ENCODE measurements at places on chromosomes 6 and 20. TPM values are rescaled to one million over a fixed set of nuclear protein-coding genes. Genes with fewer than 3 reads are reported as not detected.

DNA sequence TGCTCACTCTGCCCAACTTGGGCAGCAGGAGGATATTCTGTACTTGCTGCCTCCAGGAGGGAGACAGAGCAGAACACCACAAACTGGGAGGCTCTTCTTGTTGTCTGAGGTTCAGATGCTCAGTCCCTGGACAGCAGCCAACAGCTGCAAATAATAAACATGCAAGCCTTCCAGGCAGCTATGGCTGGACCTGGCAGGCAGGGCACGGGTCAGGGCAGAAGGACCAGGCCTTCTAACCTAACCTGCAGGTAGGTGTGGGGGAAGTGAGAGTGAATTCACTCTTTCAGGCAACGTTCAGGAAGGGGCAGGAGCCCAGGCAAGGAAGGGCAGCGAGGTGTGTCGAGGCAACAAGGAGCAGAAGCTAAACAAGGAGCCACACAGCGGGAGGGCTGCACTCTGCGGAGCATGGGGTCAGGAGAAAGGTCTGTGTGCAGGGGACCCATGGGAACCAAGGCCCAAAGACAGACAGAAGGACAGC lies 31.5 kb downstream of the NINL start:
- DNase-seq, result no peak

The ANKRD66 gene
- 0.34 TPM for total RNA-seq

GRCh38 chr20:17657079-17657825 lies 24.8 kb downstream of the RRBP1 start:
- no peak for DNase-seq

DNA sequence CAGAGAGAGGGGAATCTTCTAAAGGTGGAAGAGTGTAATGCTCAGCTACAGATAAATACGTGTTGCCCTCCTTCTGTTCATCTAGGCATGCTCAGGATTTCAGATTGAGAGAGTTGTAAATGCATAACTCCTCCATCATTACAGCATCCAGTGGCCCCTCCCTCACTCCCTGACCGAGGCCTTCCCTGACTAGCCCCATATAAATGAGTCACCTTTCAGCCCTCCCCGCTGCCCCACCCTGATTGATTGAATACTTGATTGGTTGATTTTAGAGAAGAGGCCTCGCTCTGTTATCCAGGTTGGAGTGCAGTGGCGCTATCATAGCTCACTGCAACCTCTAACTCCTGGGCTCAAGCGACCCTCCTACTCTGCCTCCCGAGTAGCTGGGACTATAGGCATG lies 193.7 kb downstream of the EYA2 start:
- no peak for DNase-seq

The PHACTR1 gene
- total RNA-seq, result 6.6 TPM

DNA sequence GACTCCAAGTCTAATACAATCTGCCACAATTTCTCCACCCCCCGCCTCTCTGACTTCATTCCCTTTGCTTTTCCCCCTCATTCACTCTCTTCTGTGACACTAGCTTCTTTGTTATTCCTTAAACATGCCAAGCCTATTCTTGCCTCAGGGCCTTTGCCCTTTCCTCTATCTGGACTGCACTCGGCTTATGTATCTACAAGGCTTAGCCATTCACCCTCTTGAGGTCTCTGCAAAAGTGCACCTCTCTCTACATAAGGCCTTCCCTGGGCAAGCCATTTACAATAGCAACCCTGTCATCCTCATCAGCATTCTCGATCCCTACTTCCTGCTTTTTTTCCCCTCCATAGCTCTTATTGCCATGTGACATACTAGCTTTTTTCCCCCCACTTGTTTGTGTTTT lies 168.9 kb downstream of the PDSS2 start:
- no peak for DNase-seq

The FRK gene
- 6.2 TPM for total RNA-seq

The IMPG1 gene
- total RNA-seq, result not detected

The BHLHE23 gene
- not detected for total RNA-seq

The ZSCAN31 gene
- 6.2 TPM for total RNA-seq

- no peak for DNase-seq
Observed at GRCh38 chr20:55614220-55614757, 391.0 kb downstream of the CBLN4 start.

DNA sequence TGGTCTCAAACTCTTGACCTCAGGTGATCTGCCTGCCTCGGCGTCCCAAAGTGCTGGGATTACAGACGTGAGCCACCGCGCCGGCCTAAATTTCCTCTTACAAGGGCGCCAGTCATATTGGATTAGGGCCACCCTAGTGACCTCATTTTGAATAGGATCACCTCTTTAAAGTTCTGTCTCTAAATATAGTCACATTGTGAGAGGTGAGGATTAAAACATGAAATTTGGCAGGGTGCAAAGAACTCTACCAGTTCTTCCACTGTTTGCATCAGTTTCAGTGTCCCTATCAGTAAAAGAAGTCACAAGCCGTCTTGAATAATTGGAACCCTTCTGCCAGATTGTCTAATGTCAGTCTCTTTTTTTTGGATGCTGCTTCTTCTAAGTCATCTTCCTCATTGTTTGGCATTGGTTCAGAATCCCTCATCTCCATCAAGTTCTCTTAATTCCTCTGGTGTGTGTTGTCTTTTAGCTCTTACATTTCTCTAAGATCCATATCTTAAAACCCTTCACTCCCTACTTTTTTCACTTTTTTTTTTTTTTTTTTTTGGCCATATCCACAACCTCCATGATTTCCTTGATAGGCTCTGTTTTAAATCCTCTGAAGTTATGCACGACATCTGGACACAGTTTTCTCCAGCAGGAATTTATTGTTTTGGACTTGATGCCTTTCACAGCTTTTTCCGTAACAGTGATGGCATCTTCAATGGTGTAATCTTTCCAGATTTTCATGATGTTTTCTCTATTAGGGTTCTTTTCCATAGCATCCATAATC lies 56.8 kb downstream of the NCOA3 start:
- no peak for DNase-seq

GRCh38 chr6:146984251-146984924 lies 219.8 kb upstream of the STXBP5 start:
- no peak for DNase-seq

The TNF gene
- total RNA-seq, result not detected

The SIRT5 gene
- total RNA-seq, result 15.3 TPM

The MAPK13 gene
- total RNA-seq, result 29.4 TPM

GRCh38 chr20:17859002-17859615 lies 109.5 kb downstream of the SNX5 start:
- DNase-seq, result no peak

DNA sequence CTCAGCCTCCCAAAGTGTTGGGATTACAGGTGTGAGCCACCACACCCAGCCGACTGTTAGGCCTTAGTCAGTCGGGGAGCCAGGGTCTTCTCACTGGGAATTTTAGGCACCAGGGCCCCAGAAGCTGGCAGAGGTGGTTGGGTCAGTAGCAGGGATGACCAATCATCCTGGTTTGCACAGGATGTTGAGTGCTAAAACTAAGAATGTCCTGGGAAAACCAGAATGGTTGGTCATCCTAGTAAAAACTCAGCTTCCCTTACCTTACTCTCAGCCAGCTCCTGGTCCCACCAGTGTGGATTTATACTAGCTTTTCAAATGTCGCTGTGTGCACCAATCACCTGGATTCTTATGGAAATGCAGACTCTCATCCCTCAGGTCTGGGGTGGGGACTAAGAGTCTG lies 31.8 kb downstream of the KCNG1 start:
- no peak for DNase-seq

- no peak for DNase-seq
Observed at GRCh38 chr6:37819802-37820717, 533 bp downstream of the ZFAND3 start.

The ME1 gene
- total RNA-seq, result 4.2 TPM

The PRL gene
- total RNA-seq, result 0.48 TPM

The KCNK16 gene
- total RNA-seq, result 41.1 TPM

The SLC44A4 gene
- total RNA-seq, result 10.6 TPM

GRCh38 chr6:68994521-68994920 lies 359.4 kb downstream of the ADGRB3 start:
- no peak for DNase-seq

DNA sequence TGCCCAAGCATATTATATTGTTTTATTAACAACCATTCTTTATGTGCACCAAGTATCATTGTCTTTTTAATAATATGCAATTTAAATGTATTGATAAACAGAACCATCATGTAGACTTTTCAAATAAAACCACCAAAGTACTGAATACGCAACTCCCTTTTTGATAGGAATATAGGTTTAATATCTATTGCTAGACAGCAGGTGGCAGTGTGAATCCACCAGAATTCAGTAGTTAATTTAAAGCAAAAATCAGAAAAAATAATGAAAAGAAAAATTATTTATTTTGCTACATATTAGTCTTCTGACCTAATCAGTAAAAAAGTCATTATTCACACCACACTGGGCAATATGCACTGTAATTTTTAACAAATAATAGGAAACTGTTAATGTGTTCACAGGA lies 143.7 kb downstream of the KLHL32 start:
- DNase-seq, result no peak

- DNase-seq, result no peak
Observed at GRCh38 chr6:157235600-157236039, 87.7 kb downstream of the TMEM242 start.

DNA sequence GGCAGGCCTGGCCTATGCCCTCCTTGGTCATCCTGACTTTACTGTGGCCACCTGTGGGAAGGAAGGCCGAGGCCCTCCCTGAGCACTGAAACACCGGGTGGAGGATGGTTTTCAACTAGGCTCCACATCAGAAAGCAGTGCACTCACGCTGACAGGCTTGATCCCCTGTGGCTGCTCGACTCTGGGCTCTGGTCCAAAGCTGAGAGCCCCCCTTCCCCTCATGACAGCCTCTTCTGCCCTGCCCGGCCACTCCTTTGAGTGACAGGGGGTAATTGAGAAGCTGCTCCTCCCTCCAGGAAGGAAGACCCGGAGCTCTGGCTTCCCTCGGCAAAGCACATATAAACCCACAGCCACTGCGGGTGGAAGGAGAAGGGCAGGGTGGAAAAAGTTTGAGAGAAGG lies 43.6 kb downstream of the MUC22 start:
- DNase-seq, result no peak

GRCh38 chr6:154937306-154938220 lies 57.6 kb upstream of the TIAM2 start:
- DNase-seq, result no peak

DNA sequence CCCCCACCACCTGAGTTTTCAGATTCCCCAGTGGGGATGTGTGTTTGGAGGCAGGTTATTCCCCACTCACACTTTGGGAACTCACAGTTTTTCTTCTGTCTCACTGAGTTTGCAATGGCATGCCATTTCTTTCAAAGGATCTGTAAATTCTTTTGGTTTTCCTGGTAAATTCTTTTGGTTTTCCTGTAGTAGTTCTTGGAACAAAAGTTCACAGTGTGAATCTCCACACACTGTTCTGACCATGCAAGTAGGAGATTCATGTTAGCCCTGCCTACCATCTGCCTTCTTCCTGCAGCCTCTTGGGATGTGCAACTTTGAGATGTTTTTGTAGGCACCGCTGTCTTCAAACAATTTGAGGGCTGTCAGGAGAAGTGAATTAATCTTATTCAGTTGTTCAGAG lies 165.6 kb upstream of the OGFRL1 start:
- no peak for DNase-seq

The GMPR gene
- total RNA-seq, result 3.8 TPM

- DNase-seq, result no peak
Observed at GRCh38 chr6:122246906-122247658, 152.4 kb upstream of the HSF2 start.

The TRAPPC3L gene
- 0.27 TPM for total RNA-seq

GRCh38 chr6:78910591-78911171 lies 43.3 kb downstream of the IRAK1BP1 start:
- peak; percentile 65 for DNase-seq

DNA sequence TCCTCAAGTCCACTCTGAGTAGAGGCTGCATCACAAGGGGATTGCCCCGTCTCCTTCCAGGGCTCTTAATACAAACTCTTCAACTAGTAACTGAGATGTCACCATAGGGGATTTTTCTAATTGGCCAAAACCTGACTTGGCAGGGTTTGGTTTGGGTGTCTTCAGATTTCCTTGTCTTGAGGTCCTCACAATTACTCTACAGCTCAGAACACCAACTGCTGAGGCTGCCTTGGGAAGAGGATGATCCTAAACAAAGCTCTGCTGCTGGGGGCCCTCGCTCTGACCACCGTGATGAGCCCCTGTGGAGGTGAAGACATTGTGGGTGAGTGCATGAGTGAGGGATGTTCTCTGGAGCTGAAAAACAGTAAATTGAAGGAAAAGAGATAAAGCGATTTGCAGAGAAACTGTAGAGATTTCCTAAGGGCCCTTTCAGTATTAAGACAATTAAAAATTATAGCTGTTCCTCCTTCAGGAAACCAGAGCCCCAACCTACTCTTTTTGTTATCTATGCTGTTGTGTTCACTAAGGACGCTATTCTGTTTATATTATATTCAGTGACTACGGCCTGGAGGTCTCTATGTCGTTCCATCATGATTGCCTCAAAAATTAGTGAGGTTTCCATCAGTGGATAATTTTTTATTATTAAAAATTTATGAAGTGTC lies at the start of gene HLA-DQA1:
HLA-DQA1 (plus strand) TSS at position 188 of the 662 bp plus-strand sequence; CDS start at position 241, 53 bp downstream.
- DNase-seq, result no peak

DNA sequence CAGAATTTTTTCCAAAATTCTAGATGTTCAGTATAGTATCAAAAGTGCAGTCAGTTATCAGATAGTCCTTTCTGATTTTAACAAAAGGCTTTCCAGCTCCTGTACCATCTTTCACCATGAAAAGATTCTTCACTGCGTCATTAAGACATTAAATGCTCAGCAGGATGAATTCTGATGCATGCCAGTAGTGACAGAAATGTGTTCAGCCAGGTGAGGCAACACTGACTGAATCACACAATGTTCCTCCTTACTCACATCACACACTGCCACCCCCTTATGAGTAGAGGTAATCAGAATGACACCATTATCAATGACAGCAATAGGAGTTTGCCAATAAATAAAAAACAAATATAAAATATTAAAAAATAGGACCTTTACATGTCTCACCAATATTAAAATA lies 426.6 kb upstream of the PLCB4 start:
- DNase-seq, result no peak

DNA sequence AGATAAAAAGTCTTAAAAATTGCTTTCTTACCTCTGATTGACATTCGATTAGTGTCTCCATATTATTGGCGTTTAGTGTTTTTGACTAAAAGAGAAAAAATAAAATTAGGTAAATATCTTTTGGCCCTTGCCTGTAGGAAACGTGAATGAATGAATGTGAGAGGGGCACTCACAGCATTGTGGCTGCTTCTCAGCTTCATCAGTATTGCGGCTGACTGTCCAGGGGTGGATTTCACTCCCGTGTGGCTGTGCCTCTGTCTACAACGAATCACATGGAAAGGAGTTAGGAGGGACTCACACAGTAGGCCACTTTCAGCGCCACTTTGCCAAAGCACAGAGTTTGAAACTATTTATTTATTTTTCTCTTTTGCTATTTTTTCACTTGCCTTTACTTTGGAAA lies 844 bp downstream of the TAGAP start:
- peak; percentile 16 for DNase-seq
